ENCODE measurements at places on chromosomes 5 and 9.

- no peak for DNase-seq
Measured at GRCh38 chr5:103602438-103602837, 39.8 kb upstream of the NUDT12 start.

GRCh38 chr9:123246534-123246933, 21.9 kb downstream of the STRBP start:
- DNase-seq, result no peak

- no peak for DNase-seq
Measured at GRCh38 chr5:76794871-76795270, 24.0 kb upstream of the F2RL1 start.

DNA sequence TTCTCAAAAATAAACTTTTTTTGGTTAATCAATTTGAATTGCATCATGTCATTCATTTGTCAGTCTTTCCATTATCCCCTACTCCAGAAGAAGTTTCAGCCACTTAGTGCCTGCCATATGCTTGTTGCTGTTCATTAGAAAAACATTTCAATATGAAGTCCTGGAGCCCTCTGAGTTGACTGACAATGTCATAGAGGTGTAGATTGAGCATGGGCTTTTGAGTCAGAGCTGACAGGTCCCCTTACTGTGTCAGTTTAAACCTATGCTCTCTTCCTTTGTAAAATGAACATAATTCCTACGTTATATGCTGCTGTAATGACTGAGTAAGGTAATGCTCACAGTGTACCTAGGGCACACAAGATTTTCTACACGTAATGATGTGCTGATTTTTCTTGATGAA, 114.0 kb downstream of the CTNND2 start:
- no peak for DNase-seq

GRCh38 chr5:61264273-61264661, 67.8 kb upstream of the ZSWIM6 start:
- DNase-seq, result no peak

DNA sequence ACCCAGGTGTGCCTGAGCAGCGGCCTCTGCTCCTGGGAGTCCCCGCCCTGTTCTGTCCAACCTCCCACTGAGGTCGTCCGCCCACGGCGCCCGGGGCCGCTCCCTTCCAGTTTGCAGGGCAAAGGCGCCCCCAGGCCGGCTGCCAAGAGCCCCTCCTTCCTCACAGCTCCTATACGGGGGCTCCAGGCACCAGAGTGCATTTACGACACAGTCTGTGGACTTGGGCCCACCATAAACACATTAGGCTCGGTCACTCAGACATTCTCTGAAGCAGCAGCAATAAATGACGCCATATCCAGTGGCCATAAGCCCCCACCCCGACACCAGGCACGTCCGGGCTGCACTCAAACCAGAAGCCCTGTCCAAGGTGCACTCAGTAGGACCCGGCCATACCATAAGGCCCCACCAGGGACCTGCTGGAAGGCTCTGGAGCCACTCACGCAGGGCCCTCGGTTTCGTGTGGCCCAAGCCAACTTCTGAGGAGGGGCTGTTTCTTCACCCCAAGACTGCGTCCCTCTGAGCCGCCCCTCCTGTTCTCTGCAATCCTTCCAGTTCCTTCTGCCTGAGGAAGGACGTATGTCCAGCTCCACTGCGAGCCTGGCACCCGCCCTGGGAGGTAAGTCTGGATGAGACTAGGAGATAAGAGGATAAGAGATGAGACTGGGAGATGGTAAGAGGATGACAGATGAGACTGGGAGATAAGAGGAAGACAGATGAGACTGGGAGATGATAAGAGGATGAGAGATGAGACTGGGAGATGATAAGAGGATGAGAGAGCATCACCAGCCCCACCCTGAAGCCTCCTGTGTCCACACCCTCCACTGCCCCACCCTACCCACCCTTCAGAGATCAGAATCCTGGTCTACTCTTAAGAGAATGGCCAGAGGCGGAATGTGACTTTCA, 26.7 kb downstream of the SLC6A18 start:
- no peak for DNase-seq

- DNase-seq, result no peak
Measured at GRCh38 chr5:8843771-8844170, 702.1 kb downstream of the SEMA5A start.

DNA sequence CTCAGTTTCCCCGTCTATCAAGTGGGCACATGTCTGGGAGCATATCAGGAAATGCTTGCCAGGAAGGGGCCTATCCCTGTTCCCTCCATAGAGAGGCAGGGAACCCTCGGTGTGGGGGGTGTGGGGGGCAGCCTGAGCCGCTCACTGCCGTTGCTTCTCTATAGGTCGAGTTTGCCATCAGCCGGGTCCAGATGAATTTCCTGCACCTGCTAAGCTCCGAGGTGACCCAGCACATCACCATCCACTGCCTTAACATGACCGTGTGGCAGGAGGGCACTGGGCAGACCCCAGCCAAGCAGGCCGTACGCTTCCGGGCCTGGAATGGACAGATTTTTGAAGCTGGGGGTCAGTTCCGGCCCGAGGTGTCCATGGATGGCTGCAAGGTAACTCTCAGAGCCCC, 13.8 kb upstream of the ORM1 start:
- DNase-seq, result no peak

DNA sequence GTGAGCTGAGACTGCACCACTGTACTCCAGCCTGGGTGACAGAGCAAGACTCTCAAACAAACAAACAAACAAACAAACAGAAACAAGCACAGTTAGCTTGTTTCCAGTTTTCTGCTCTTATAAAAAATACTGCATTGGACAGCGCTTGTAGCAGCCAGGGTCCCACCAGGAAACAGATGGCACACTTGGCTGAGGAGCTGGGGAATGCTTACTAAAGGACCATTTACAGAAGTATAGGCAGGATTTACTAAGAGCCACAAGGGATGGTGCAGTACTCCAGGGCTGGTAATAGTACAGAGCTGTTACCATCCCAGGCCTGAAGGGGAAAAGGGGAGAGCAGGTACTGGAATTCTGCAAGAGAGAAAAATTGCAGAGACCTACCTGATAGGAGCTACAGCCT, 5.2 kb upstream of the ANKS6 start:
- DNase-seq, result no peak

GRCh38 chr9:101481261-101481660, 45.7 kb upstream of the ALDOB start:
- DNase-seq, result no peak

DNA sequence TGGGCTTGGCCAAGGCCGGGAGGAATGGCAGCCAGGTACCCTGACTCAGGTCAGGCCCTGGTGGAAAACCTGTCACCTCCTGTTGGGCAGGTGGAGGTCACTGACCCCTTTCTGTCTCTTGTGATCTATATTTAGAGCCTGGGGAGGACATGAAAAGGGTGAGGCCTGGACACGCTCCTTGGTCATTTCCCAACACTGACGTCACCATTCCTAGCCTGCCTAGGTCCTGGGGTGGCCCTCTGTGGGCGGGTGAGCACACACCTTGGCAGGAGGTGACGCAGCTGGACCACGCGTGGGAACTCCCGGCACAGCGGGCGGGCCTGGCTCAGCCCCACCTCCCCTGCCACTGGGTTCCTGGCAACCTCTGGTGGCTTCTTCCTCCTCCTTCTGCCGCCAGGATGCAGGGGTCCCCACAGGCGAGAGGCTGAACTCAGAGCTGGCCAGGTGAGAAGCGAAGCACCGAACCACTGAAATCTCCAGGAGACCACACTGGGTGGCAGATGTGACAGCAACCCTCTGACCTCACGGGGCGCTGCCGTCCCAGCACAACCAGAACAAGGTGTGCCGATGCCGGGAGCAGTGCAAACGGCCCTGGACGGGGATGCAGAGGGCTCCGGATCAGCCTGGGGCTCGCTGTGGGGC, 6.4 kb upstream of the RALGDS start:
- no peak for DNase-seq

GRCh38 chr5:167853421-167853820, 438.0 kb upstream of the WWC1 start:
- no peak for DNase-seq

GRCh38 chr9:109108318-109108717, 11.4 kb downstream of the TMEM245 start:
- no peak for DNase-seq

DNA sequence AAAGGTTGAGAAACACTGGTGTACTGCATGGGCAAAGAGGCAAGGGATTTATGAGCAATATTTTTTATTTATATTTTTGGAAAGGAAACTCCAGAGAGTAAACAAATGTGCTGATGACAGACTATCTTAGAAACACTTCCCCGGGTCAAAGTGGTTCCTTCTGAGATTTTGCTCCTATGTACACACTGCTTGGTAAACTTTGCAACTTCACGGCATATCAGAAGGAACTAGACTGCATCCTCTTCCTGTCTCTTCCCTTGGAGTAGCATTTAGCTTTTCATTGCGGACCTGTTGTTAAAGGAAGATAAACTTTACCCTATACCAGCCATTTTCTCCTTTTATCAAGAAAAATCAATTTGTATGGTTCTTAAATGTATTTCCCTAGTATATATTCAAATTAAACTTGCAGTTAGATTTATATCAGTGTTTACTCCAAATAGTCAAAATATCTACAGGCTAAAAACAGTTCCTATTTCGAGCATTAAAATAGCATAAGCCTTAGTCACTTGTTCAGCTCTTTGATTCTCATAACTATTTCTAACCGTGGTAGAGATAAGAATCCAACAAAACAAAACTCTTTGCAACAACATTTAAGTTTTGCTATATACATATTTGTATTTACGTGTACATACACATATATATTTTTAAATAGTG, 48.0 kb upstream of the LRRC19 start:
- no peak for DNase-seq

GRCh38 chr5:141963701-141964100, 5.2 kb upstream of the RNF14 start:
- DNase-seq, result no peak

DNA sequence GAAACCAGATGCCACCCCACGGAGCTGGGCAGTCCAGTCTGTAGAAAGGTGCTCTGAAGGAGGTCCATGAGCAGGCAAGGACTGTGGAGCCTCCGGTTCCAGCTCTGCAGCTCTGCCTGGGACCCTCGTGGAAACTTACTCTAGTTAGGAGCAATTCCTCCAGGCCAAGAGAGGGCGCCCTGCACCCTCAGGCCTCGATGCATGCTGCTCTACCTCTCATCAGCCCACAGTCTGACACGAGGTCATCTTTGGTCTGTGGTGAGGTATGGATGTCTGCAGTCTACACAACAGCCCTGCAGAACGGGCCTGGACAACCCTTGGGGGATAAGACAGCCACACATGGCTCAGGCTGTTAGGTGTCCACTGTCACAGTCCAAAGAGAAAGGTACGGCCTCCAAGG, 50.6 kb upstream of the UBTD2 start:
- DNase-seq, result no peak

DNA sequence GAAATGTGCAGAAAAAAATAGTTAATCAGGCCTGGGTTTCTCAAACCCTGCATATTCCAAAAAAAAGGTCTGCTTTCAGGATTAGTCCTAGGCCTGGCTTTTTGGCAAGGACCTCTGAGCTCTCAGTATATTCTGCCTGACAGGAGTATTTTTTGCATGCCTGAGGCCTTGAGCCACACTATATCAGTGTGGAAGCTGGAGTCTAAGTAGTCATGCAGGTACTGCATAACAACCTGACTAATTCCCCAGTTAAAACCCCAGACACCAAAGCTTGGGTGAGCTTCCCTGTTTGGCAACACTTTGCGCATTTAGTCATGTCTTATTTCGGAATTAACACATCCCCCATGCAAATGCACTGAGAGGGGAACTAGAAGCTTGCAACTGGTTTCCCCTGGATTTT, 359.5 kb downstream of the CETN3 start:
- no peak for DNase-seq

DNA sequence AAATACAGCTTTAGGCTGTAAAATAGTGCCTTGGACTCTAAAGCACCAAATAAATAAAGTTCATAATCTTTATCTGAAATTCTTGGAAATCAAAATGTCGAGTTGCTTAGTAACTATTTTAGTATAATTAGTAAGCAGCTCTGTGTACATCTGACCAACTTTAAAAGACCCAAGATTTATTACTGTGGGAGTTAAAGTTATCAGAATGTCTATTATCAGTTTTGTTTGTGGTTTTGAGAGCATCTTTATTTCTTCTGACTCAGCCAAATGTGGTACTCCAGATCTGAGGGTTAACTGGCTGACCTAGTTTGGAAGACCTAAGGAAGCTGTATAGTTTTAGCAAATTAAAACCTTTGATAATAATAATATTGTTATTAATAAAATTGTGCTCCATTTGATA, 81.2 kb downstream of the PRLR start:
- no peak for DNase-seq

GRCh38 chr5:117326997-117327396, 752.4 kb upstream of the SEMA6A start:
- no peak for DNase-seq

GRCh38 chr5:12592228-12592627, 688.0 kb upstream of the CTNND2 start:
- no peak for DNase-seq

GRCh38 chr5:159704160-159704559, 212.1 kb upstream of the ADRA1B start:
- DNase-seq, result no peak

GRCh38 chr9:23254404-23255184, 571.4 kb downstream of the ELAVL2 start:
- DNase-seq, result no peak

DNA sequence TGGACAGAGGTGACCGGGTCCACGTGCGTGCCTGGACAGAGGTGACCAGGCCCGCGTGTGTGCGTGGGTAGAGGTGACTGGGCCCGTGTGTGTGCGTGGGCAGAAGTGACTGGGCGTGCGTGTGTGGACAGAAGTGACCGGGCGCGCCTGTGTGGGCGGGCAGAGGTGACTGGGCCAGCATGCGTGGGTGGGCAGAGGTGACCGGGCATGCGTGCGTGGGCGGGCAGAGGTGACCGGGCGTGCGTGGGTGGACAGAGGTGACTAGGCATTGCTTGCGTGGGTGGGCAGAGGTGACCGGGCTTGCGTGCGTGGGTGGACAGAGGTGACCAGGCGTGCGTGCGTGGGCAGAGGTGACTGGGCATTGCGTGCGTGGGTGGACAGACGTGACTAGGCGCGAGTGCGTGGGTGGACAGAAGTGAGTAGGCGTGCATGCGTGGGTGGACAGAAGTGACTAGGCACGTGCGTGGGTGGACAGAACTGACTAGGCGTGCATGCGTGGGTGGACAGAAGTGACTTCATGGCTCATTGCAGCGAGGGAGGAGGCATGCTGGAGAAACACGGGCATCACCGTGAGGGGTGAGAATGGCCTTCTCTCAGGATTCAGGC, 254.1 kb upstream of the IRX4 start:
- no peak for DNase-seq

DNA sequence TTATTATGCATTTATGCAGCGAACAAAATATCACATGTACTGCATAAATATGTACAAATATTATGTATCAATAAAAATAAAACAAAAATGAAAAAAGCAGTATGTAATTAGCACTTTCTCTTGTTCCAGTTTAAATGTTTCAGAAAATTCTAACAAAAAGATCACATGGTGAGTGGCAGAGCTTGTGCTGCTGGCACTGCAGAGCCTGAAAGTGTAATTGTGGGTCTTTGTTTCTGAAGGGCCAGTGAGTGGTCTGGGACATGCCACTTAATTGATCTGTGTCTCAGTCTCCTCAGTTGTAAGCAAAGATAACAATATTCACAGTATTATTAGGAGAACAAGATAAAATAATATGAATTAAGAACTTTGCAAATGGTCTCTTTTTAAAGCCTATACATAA, 39.5 kb upstream of the RAI14 start:
- DNase-seq, result no peak

- DNase-seq, result no peak
Measured at GRCh38 chr9:78023003-78023741, 8.4 kb downstream of the GNAQ start.
